T-cell (primary cell): ENCODE measurements at places on chromosomes 1 and 21. TPM values are rescaled to one million over a fixed set of nuclear protein-coding genes. Genes with fewer than 3 reads are reported as not detected.

- no peak overlapping the region for H3K27ac ChIP-seq
- no peak overlapping the region for H3K4me3 ChIP-seq
- no peak for DNase-seq
- no peaks in the 10 kb centered on the region for H3K4me1 ChIP-seq
- no peaks in the 10 kb centered on the region for H3K27me3 ChIP-seq
Observed at GRCh38 chr1:162131400-162132321, 62.2 kb downstream of the NOS1AP start.

The NDC1 gene
- total RNA-seq, result 11.2 TPM

DNA sequence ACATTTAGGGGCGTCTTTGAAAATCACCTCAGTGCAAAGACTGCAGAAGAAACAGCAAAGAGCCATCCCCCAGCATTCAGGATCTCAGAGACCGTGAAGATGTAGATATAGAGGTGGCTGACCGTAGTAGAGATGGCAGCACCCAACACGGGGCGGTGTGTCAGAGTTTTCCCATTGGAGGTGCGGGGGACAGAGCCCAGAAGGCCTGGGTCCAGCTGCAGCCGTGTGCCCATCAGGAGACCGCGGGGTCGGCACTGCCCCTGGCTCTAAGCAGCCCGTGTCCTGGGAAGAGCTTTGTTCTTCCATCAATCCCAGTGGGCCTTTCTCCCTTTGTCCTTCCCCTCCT lies 1.1 kb downstream of the GABRD start:
- H3K36me3 ChIP-seq, result no peaks in the 10 kb centered on the region
- H3K27me3 ChIP-seq, result peaks cover 2% of the 10 kb centered on the region
- DNase-seq, result no peak
- H3K4me1 ChIP-seq, result peaks cover 22% of the 10 kb centered on the region
- no peak overlapping the region for H3K27ac ChIP-seq

- no peak overlapping the region for H3K27ac ChIP-seq
- DNase-seq, result no peak
- H3K4me3 ChIP-seq, result no peak overlapping the region
Observed at GRCh38 chr1:5768014-5768413, 224.2 kb downstream of the NPHP4 start.

The MYOM3 gene
- not detected for total RNA-seq

GRCh38 chr1:5567839-5568238 lies 424.4 kb downstream of the NPHP4 start:
- no peaks in the 10 kb centered on the region for H3K36me3 ChIP-seq
- no peak overlapping the region for H3K27ac ChIP-seq
- DNase-seq, result no peak

- no peaks in the 10 kb centered on the region for H3K27me3 ChIP-seq
- H3K36me3 ChIP-seq, result peaks cover 97% of the 10 kb centered on the region
- H3K27ac ChIP-seq, result no peak overlapping the region
Observed at GRCh38 chr1:52358851-52359497, 7.0 kb downstream of the CC2D1B start.

DNA sequence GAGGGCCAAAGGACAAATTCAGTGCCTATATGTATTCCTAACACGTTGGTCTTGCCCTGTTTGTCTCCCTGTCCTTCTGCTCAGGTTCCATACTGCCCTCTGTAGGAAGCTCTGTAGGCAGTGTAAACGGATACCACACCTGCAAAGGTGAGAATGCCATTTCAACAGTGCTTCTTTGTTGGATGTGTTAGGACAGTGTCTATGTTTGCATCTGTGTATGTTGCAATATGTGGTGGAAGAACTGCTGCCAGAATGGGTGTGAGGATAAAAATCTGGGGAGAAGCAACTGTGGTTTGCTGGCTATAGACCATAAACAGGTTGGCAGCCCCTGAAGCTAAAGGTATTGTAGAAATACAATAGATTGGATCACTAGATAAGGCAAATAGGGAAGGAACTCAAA lies 113.1 kb upstream of the BMP8A start:
- no peak overlapping the region for H3K4me3 ChIP-seq
- H3K27ac ChIP-seq, result no peak overlapping the region
- H3K27me3 ChIP-seq, result no peaks in the 10 kb centered on the region
- H3K36me3 ChIP-seq, result peaks cover 22% of the 10 kb centered on the region

The USP1 gene
- 28.1 TPM for total RNA-seq

GRCh38 chr1:53975861-53976260 lies 29.7 kb downstream of the LRRC42 start:
- DNase-seq, result no peak
- H3K4me3 ChIP-seq, result no peak overlapping the region
- H3K4me1 ChIP-seq, result no peaks in the 10 kb centered on the region
- H3K27ac ChIP-seq, result no peak overlapping the region
- no peaks in the 10 kb centered on the region for H3K27me3 ChIP-seq

GRCh38 chr1:204858363-204858821 lies 12.3 kb upstream of the NFASC start:
- no peaks in the 10 kb centered on the region for H3K27me3 ChIP-seq
- H3K27ac ChIP-seq, result no peak overlapping the region
- no peak for DNase-seq
- no peak overlapping the region for H3K4me3 ChIP-seq
- H3K4me1 ChIP-seq, result no peaks in the 10 kb centered on the region
